ENCODE measurements at places on chromosomes 7 and 10.

DNA sequence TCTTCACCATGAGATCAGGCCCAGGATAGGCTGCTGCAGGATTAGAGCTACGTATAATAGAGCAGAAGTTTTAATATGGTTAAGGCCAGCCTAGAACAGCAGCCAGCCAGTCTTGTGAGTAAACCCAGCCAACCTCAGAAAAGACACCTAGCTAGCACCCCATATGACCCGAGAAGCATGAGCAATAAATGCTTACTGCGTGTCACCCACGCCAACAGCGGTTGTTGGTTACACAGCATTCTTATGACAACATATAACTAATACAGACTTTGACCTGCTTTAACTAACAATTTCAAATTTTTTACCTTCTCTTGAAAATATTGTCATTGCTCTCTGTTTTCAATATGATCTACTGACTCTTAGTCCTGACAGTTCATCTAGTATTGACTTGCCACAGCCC, 105.7 kb downstream of the HBP1 start:
- no peak for DNase-seq

GRCh38 chr7:43879477-43879876, 10.2 kb upstream of the MRPS24 start:
- DNase-seq: peak; percentile 69

GRCh38 chr10:88913788-88914187, 33.7 kb downstream of the STAMBPL1 start:
- no peak for DNase-seq

DNA sequence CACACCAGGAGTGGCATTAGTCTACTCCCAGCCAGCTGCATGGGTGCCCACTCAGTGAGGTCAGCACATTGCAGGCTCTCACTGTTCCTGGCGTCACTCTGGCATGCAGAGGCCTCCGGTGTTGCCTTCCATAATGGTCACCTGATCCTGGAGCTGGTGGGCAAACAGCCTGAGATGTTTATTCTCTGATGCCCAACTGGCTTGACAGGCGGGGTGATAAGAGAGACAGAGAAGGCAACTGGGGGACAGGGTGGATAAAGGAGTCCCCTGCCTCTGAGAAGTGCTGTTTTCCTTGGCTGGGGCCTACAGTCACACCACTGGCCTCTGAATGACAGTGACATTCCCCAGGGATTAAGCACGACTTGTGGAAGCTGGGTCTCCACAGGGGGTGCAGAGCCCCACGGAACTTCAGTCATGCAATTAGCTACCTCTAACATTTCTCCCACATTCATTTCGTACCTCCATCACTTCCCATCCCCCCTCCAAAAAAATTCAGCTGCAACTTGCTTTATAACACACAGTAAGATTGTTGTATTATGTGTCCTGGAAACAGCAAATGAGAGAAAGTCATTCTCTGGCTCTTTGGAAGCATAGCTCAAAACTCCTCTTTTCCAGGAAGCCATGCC, 7.1 kb upstream of the RBM20 start:
- DNase-seq: no peak

DNA sequence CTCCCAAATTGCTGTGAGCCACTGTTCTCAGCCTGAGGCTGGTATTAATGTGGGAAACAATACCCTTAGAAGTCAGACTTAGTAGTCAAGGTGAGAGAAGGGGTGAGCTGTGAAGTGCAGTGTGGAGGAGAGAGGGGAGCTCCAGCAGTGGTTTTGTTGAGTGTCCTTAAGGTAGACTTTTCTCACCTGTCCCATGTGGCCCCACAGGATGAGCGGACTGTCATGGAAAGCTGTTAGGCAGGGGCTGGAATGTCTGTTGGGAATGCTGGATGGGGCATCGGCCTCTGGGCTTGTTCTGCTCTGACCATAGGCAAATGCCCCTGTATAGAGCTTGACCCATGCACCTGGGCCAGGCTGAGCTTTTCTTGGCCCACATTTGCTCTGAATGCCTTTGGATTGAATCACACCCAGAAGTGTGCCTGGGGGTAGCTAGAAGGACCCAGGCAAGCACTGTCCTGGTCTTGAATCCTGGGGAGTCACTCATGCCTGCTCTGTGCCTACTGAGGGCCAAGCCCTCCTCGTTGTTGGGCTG, 36.3 kb upstream of the SH2D4B start:
- DNase-seq: no peak

DNA sequence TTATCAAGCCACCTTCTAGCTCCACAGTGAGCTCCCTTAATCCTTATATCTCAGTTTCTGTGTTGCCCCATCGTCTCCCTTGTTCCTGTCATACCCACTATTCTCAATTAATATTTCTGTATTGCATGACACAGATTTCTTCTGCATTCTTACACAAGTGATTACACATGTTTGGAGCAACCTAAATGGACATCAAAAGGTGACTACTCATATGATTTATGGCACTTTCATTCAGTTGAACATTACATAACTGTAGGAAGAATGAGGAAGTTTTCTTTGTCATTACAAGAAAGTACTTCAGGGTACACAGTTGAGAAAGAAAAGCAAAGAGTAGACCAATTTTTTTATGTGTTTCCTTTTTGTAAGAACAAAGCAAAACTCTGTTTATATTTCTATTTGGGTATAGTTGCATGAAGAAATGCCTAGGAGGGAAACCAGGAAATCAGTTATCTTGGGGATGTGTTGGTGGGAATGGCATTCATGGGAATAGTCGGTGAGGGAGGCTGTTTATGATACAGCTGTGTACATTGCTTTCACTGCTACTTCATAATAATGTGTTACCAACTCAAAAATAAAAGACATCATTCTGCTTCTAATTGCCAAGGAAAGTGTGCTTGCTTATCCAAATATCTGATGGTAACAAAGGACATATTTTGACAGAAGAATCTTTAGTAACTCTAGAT, 23.6 kb upstream of the PRSS37 start:
- DNase-seq: peak; percentile 69

GRCh38 chr7:78296644-78297371, 498.2 kb downstream of the PHTF2 start:
- no peak for DNase-seq

- no peak for DNase-seq
These were observed 36.5 kb downstream of the COA1 start for GRCh38 chr7:43692582-43693373.

DNA sequence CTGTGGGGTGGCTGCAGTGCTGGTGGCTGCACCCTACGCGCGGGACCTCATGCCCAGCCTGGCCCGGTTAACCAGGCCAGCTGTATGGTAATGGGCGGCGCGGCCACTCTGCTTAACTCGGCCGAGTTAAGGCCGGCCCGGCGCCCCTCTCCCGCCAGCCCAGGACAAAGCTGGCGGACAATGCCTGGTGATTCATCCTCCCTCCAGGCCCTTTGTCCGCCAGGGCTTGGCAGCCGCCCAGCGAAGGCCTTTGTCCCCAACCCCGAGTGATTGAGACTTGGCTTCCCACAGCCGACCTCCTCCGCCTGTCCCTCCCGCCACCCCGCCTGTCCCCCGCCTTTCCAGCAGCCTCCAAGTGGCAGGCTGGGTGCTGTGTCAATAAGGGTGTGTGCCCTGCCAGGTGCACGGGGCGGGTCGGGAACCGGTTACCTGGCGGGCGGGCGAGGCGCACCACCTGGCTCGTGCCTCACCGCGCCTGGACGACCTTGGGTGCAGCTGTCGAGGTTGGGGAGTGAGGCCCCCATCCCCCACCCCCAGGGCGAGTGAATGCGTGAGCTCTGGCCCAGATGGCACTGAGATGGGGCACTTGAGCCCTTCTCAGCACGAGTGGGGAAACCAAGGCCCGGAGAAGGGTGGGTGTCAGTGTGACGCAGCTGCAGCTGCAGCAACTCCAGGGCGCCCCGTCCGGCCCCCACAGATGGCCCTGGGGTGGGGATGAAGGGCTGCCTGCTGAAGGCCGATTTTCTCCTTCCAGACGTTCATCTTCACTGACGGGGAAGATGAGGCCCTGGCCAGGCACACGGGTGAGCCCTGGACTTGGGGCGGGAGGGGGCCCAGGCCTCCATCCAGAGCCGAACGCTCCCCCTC, 4.6 kb downstream of the LFNG start:
- peak; percentile 69 for DNase-seq

DNA sequence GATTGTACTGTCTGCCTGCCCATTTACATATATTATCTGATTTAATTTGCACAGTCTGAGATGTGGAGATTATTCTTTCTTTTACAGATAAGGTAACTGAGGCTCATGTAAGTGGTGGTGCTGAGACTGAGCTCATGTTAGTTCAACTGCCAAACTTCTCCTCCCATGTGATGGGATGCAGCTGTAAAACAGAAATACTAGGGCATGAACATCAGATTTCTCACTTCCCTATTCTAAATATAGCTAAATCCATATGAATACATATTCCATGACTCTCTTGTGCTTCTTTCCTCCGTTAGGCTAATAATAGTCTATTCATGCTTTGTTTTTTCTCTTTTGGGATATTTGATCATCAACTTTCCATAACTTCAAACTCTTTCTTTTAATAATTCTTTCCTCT, 84.7 kb downstream of the PTPRZ1 start:
- no peak for DNase-seq
